Iris pigment epithelial cell (primary cell): ENCODE measurements at places on chromosomes 6 and 20.

DNA sequence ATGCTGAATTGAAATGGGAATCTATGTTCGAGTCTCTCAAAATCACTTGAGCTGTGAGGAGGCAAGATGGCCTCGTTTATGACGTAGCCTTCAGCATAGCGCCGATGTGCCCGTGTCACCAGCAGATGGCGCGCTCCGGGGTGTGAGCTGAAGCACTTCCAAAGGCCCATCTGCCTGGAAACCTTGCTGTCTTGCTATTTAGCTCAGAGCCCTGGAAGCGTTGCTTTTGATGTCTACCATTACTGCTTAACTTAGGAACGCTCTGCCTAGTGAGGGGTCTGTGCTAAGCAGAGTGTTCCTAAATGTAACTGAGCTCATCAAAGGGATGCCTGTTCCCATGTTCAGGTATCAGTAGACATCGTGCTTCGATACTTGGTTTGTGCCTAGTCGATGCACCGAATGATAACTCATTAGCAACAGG, 67.7 kb downstream of the SYCP2L start:
- peak; percentile 83 for DNase-seq

GRCh38 chr6:54813892-54814291, 32.7 kb upstream of the FAM83B start:
- DNase-seq, result peak; percentile 63

GRCh38 chr6:157682856-157683481, 140.1 kb upstream of the SNX9 start:
- peak; percentile 89 for DNase-seq

DNA sequence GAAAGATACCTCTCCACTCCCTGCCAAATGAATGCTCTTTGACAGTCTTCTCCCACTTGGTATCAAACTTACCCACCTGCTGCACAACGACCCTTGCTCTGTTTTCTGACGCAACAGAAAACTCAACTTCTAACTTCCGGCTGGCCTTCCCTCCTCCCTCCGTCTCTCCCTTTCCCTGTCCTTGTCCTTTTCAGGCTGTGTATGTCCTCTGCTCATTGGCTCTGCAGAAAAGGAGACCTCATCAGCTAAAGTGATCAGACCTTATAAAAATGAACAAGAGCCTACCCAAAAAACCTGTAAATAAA, 12.2 kb downstream of the TRAF3IP2 start:
- DNase-seq, result no peak
